Posterior vena cava (tissue), 2 donors: ENCODE measurements at places on chromosomes 12 and 14.

- DNase-seq: no peak
Measured at GRCh38 chr12:104930388-104931326, 27.4 kb downstream of the SLC41A2 start.

- no peak for DNase-seq
Measured at GRCh38 chr14:80902608-80903007, 38.9 kb downstream of the CEP128 start.

DNA sequence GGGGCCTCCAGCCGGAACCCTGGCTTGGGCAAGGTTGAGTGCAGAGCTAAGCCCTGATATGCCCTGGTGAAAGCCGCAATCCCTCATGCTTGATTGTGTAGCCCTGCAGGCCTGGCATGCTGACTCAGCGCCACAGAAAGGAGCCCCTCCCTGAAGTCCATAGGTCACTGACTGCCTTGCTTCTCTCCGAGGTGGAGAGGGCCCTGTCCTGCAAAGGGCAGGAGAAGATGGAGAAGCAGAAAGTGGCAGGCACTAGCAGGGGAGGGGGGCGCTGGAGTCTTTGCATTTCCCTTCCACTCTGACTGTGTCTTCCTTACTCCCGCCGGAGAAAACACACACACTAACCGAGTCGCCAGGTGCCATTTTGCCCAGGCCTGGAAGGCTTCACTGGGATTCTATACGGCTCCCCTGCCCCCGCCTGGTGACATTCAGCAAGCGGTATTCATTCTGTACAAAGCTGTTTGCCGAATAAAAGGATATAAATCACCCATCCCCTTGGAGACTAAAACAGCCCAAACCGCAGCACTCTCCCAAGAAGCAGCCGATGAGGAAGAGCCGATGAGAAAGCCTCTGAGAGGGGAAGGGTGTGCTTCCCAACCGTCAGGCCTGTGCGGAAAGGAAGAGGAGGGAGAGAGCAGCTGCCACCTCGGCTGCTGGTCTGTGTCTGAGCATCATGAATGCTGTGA, 69.8 kb downstream of the SLC6A12 start:
- no peak for DNase-seq

GRCh38 chr12:106074361-106074705, 64.4 kb downstream of the NUAK1 start:
- no peak for DNase-seq

- DNase-seq: no peak
Measured at GRCh38 chr14:55718551-55718950, 138.5 kb downstream of the KTN1 start.
